Nephron progenitor cell (in vitro differentiated cells): ENCODE measurements at places on chromosomes 7 and 10.
A peak's percentile ranks its signal among the peaks of the same experiment; 100 is the strongest.

- DNase-seq: no peak
Observed at GRCh38 chr7:112462236-112462635, 12.0 kb downstream of the IFRD1 start.

GRCh38 chr7:33813331-33813730, 92.0 kb upstream of the BMPER start:
- DNase-seq: no peak

DNA sequence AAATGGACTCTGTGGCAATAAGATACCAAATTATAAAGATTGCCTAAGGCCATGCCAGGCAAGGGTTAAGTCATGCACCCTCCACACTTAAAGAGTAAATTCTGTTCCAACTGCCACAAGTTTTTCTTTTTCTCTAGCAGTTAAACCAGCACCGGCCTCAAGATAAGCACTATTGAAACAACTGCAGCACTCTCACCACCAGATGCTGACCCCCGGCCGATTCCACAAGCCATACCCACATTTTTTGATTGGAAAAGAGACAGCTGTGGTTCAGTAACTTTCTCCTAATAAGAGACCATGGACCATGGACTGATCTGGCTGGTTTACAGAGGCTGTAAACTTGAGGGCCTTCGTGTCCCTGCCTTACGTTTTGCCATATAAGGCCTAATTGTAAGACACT, 44.9 kb downstream of the GRM8 start:
- DNase-seq: no peak

GRCh38 chr7:69245646-69246045, 352.6 kb upstream of the AUTS2 start:
- DNase-seq: no peak

DNA sequence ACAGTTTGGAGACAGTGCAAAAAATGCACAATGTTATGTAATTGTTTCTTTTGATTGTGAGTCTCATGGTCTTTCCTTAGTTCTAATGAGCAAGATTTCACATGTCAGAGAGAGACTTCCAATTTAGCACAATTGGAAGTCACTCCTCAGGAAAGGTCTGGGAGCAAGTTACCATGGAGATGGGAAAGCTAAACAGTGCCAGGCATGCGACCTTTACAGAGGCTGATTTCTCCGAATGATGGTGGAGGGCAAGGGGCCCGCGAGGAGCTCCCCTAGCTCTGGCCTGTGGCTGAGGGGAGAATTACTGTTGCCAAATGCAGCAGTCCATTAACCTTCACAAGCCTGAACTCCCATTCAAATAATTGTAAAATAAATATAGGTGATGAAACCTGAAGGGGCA, 59.3 kb downstream of the CDCA7L start:
- peak; percentile 16 for DNase-seq
